ENCODE measurements at places on chromosomes 4 and X.

DNA sequence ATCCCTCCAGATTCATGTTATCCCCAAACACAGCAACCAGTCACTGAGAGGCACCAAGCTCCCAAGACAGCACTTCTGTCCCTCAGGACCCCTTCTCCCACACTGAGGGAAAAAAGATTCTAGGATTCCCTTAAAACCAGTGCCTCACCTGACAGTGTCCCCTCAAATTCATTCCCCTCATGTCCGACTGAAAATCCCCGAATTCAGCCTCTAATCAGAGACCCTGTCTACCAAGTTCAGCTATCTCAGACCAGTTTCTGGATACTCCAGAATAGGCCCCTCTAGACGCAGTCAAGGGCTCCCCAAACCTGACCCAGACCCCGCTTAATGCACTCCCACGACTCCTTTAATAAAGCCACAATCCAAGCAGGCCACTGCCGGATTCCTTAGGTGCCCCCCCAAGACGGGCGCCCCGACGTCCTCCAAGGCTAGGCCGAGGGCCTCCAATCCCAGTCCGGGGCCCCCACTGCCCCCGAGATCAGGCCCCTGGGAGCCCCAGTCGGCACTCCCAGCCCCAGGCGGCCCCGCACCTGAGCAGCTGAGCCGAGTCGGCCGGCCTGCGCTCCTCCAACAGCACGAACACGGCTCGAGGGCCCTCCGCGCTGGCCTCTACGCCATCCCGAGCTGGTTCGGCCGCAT is 457 bp downstream of the TFE3 start:
- no peak for DNase-seq

DNA sequence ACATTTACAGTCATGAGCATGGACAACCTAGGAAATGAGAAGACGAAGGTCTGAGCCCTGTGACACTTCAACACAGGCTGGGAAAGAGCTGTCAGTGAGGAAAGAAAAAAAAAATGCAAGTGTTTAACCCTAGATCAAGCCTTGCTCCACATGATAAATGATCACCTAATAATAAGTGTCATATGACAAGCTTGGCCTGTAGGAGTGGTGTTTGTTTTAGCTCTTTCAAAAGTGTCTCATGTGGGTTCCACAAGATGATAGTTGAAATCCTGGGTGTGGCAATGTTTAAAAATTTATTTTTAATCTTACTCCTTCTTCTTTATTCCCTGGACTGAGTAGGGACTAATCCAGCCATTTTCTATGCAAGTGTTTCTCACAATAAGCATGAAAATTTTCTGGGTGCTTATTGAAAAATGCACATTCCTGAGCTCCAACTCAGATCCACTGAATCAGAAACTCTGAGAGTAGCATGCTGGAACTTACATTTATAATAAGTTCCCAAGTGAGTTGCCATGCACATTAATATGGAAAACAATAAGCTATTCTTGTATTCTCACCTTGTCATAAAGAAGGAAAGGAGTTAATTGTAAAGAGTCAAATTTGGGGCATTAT is 138.3 kb downstream of the AREG start:
- no peak for DNase-seq

GRCh38 chrX:149522916-149523315 is 17.8 kb upstream of the IDS start:
- DNase-seq: no peak

DNA sequence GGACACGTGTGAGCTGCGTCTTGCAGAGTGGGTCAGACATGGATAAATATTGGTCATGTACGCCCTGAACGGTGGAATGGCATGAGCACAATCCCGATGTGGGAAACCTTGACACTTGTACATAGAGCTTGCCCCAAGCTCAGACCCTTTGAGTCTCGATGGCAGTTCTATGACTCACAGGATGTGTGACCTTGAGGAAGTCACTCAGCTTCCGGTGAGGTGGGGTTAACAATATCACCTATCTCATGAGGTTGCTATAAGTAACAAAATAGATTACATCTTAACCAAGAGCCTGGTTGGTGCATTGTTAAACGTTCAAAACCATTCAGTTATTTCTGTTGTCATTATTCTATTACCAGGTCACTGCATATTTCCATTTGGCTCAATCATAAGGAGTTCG is 109.1 kb upstream of the TBL1X start:
- no peak for DNase-seq

- no peak for DNase-seq
These were observed 547.0 kb downstream of the ARAP2 start for GRCh38 chr4:35697210-35697736.
